DND-41 (cell line): ENCODE measurements at places on chromosomes 2 and 18.
A peak's percentile ranks its signal among the peaks of the same experiment; 100 is the strongest.

GRCh38 chr2:47134386-47135090 is 20.6 kb downstream of the STPG4 start:
- no peak for DNase-seq
- no peak overlapping the region for H3K4me3 ChIP-seq
- H3K36me3 ChIP-seq, result no peaks in the 10 kb centered on the region
- H3K4me1 ChIP-seq, result no peaks in the 10 kb centered on the region

DNA sequence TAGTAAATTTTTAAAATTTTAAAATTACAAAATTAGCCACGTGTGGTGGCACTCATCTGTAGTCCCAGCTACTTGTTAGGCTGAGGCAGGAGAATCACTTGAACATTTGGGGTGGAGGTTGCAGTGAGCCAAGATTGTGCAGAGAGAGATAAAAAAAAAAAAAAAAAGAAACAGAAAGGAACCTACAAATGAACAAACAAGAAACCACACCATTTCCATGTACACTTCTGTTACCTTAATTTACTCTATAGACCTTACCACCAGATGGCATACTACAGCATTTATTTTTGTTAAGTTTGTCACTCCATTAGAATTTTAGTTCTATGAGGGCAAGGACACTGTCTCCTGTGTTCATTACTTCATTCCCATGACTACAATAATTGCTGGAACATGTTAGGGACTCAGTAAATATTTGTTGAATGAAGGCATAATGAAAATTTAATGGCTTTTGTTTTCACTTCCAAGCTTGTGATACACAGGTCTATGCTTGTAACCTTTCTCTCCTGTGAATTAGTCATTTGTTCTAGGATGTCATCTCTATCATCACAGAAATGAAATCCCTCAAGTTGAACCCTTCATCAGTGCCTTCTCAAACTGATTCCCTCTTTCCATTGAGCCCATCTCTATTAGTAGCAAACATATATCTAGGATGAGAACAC is 76.0 kb downstream of the ARHGAP15 start:
- H3K27me3 ChIP-seq, result no peaks in the 10 kb centered on the region
- no peak for DNase-seq
- peaks cover 93% of the 10 kb centered on the region for H3K36me3 ChIP-seq
- H3K4me3 ChIP-seq, result no peak overlapping the region

DNA sequence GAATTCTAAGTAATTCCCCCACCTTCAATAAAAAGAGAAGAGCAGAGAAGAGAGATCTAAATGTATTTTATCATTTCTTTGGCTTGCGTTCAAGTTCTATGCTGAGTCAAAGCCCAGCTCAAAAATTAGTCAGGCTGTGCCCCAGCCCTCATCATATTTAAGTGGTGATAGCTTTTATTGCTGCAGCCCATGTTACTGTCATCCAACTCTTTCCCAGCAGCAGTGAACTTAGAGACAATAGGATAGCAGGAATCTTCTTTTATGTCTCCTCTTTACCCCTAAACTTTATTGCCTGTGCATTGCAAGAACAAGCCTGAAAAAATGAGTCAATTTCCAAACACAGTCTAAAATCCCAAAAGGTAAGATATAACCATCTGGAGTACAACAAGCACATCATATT is 1599.3 kb upstream of the PIK3C3 start:
- no peak overlapping the region for H3K4me3 ChIP-seq
- no peak overlapping the region for H3K27ac ChIP-seq
- no peaks in the 10 kb centered on the region for H3K27me3 ChIP-seq
- no peak for DNase-seq
- no peaks in the 10 kb centered on the region for H3K4me1 ChIP-seq

GRCh38 chr2:136327162-136327852 is 209.4 kb upstream of the CXCR4 start:
- peak overlapping the region; percentile 51 for H3K4me3 ChIP-seq
- no peaks in the 10 kb centered on the region for H3K36me3 ChIP-seq
- peaks cover 46% of the 10 kb centered on the region for H3K4me1 ChIP-seq
- DNase-seq, result peak; percentile 83
- H3K27me3 ChIP-seq, result no peaks in the 10 kb centered on the region
- peak overlapping the region; percentile 81 for H3K27ac ChIP-seq

DNA sequence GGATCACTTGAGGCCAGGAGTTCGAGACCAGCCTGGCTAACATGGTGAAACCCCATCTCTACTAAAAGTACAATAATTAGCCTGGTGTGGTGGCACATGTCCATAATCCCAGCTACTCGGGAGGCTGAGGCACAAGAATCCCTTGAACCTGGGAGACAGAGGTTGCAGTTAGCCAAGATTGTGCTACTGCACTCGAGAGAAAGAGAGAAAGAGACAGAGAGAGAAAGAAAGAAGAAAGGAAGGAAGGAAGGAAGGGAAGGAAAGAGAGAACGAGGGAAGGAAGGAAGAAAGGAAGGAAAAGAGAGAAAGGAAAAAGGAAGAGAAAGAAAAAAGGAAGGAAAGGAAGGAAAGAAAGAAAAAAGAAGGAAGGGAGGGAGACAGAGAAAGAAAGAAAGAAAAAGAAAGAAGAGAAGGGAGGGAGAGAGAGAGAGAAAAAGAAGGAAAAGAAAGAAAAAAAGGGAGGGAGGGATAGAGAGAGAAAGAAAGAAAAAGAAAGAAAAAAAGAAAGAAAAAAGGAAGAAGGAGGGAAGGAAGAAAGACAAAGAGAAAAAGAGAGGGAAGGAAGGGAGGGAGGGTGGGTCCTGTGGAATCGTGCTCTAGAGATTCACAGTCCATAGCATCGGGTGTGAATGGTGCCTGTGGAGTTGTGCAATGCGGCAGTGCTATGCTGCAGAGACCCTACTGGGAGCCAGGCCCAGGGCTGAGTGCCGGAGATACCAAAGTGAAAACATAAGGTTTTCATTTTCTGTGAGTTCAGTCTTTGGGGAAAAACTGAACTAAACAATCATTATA is 4.6 kb upstream of the SDC1 start:
- no peaks in the 10 kb centered on the region for H3K4me1 ChIP-seq
- no peak overlapping the region for H3K27ac ChIP-seq
- no peaks in the 10 kb centered on the region for H3K36me3 ChIP-seq
- H3K4me3 ChIP-seq, result no peak overlapping the region

- H3K27me3 ChIP-seq, result peaks cover 4% of the 10 kb centered on the region
- no peak for DNase-seq
- no peak overlapping the region for H3K27ac ChIP-seq
- no peaks in the 10 kb centered on the region for H3K4me1 ChIP-seq
- H3K36me3 ChIP-seq, result no peaks in the 10 kb centered on the region
These were observed 105.5 kb downstream of the FMNL2 start for GRCh38 chr2:152440460-152440859.
